ENCODE measurements at places on chromosomes 4 and X.

GRCh38 chr4:141645611-141646340 lies 9.4 kb downstream of the IL15 start:
- DNase-seq, result no peak

- no peak for DNase-seq
These were observed 39.4 kb downstream of the WFS1 start for GRCh38 chr4:6308899-6309643.

- DNase-seq, result no peak
These were observed 101.2 kb downstream of the BCOR start for GRCh38 chrX:39996536-39996935.

GRCh38 chr4:173370130-173370476 lies 651 bp upstream of the SAP30 start:
- DNase-seq, result no peak

- no peak for DNase-seq
These were observed 223.3 kb upstream of the MAB21L2 start for GRCh38 chr4:150358691-150359090.

- no peak for DNase-seq
These were observed 21.1 kb downstream of the FHIP1A start for GRCh38 chr4:151429957-151430570.

DNA sequence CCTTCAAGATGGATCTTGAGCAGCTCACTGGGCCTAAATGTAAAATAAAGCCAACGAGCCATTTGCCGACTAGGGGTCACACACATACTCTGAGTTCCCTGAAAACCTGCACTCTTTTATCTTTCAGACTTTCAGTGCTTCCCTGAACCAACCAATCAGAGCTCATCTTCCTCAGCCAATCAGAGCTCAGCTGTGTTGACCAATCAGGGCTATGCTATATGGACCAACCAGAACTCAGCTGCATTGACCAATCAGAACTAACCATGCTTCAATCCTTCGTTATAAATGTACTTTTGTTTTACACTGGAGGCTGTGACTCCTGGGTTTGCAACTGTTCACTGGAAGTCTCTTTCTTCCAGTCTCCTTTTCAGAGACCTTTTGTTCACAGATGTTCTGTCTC lies 19.3 kb downstream of the SLC25A53 start:
- no peak for DNase-seq

GRCh38 chr4:66885501-66886165 lies 659.7 kb downstream of the CENPC start:
- DNase-seq, result no peak

GRCh38 chr4:135508006-135508714 lies 1306.6 kb upstream of the PABPC4L start:
- peak; percentile 21 for DNase-seq

DNA sequence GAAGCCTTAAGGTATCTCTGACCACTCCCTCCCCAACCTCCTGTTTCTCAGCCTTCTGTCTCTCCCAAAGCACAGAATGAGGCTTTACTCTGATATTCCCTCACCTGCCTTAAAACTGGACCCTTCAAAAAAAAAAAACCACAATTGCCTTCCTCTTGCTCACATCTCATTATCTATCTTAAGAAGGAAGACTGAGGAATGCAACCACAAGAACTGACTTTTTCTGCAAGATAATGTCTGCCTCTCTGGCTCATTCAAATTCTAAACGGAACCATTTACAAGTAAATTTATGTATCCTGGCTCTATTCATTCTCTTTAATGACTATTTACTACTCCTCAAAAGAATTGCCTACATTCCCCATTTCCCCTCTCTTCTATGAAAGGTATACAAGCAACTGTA lies 545.5 kb upstream of the HTR2C start:
- no peak for DNase-seq

DNA sequence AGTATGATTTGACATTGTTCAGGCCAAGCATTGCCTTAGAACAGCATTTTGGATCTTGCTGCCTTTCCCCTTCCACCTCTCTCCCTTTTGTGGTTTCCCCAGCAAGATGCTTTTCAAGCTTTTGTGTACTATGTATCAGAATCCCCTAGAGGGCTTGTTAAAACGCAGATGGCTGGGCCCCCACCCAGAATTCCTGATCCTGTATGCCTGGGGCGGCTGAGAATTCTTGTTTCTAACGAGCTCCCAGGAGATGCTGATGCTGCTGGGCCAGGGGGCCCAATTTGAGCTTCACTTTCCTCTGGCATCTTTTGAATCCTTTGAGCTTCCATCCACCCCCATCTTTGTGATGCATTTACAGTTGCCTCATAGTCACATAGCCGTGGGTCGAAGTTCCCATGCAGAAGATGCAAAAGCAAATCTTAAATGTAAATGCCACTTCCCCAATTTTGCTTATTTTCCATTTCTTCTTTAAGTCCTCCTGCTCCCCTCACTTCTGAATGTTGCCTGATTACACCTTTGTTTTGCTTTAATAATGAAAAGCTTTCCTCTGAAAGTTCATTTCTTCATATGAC lies 18.5 kb downstream of the HCCS start:
- no peak for DNase-seq

- peak; percentile 39 for DNase-seq
These were observed 138.0 kb downstream of the RBMX2 start for GRCh38 chrX:130539721-130540321.

- DNase-seq, result no peak
These were observed 400.6 kb downstream of the IL15 start for GRCh38 chr4:142036795-142037583.

- DNase-seq, result no peak
These were observed 1.2 kb downstream of the METAP1 start for GRCh38 chr4:98996765-98997068.

GRCh38 chr4:148444296-148445070 lies 2.3 kb upstream of the NR3C2 start:
- DNase-seq, result peak; percentile 10

DNA sequence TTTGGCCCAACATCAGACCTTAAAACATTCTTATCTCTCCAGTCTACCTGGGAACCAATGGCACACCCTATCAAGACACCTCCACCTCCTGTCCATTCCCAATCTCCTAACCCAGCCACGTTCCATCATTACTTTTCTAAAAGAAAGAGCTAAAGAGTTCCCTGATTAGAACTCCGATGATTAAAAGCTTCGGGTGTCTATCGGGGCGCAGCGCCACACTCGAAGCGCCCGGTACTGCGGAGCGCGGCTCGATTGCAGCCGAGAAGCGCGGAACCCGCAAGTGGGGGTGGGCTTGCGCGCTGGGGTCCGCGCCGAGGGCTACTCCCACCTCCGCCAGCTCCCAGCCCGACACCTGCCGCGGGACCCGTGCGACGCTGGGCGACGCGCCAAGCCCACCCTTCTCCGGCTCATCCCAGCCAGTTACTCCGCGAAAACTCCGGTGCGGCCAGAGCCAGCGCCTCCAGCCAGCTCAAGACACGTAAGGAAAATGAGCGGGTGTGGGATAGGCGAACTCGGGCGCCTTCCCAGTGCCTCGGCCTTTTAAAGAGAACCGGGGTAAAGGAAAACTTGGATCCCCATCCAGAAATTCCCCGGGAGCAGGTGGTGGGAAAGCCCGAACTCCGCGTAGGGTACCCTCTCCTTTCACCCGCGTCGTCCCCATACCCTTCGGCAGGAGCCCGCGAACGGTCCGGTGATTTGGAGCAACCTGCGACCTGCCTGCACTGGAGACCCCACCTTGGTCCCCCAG lies 593 bp downstream of the NPY1R start:
- DNase-seq, result no peak

DNA sequence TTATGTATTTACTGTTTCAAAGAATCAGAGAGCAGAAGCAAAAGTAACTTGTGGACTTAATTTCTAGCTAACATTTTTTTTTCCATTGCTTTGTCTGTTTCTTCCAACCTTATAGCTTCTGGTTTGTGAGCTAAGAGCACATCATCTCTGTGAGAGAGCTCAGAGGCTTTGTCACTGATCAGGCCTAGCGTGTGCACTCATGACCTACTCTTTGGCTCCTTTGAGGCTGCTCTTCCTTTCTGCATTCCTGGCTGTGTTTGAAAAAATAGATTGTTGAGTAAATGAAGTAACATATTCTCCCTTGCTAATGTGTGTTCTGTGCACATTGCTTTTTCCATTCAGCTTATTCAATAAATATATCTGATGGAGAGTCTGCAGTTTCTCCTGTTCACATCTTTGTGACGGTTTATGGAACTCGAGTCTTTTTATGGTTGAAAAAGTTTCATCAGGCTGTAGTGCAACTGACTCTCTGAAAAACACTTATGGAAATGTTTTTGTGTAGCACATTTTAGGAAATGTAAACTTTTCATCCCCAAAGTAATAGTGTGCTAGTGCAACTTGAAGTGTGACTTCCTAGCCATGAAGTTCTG lies 133.0 kb downstream of the RAPGEF2 start:
- no peak for DNase-seq

DNA sequence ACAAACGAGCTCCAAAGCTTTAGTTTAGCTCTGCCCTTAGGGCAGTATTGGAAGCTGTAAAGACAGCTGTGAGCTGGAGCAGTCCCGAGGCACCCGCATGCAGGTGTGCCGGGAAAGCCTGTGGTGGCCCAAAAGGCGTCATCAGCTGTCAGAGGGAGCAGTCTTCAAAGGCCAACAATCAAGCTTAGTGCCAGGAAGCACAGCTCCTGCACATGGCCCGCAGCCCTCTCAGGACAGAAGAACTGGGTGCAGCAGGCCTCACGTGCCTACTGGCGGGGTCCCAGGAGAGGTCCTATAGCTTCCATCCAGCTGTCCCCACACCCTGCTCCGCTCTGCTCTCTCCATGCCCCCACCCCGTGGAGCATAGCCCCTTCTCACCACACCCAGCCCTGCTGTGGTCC lies 92.2 kb upstream of the TRIM2 start:
- DNase-seq, result no peak

DNA sequence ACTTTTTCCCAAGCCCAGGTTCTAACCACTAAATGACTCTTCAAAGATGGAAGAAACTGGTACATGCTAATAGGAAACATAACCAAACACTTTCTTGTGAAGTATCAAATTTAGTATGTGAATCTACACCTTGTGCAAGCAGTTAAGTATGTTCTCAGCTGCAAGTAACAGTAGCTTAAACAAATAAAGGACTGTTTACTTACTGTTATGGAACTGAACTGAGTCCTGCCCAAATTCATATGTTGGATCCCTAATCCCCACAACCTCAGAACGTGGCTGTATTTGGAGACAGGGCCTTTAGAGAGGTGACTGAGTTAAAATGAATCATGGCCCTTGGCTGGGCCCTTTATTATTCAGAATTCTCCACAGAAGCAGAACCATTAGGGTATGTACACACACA lies 178.7 kb downstream of the KDR start:
- no peak for DNase-seq

DNA sequence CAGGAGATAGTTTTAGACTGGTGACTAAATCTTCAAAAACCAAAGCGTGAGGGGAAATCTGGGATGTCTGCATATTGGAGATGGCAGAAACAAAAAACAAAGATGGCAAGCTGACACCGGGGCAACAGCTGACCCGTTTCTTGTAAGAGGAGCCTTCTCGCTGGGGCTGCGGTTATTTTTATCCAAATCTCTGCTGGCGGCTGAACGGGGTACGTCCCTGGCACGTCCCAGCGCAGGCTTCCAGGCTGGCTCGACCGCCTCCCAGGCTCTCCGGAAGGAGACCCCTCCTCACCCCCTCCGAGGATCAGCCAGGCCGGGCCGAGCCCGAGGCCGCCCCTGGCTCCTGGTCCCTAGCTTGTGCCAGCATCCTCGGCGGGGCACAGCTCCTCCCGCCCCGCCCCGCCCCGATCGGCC lies 403 bp downstream of the SGCB start:
- no peak for DNase-seq

GRCh38 chr4:169286562-169287301 lies 16.0 kb upstream of the SH3RF1 start:
- DNase-seq, result no peak

DNA sequence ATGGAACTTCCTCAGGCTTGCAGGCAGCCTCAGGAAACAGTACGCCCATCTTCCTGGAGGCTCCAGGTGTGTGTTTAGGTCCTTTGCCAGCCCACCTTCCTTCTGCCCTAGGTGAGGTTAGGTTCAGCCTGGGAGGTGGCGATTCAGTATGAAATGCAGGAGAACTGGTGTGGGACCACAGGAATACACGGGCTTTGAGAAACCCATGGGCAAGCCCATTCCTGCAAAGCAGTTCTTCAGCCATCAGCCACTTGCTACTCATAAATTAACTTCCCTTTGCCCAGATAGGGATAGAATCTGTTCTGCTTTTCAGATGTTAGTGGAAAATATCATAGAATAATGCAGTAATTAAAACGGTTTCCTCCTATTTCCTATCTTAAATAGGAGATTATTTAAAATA lies 32.2 kb downstream of the TBC1D14 start:
- DNase-seq, result no peak

DNA sequence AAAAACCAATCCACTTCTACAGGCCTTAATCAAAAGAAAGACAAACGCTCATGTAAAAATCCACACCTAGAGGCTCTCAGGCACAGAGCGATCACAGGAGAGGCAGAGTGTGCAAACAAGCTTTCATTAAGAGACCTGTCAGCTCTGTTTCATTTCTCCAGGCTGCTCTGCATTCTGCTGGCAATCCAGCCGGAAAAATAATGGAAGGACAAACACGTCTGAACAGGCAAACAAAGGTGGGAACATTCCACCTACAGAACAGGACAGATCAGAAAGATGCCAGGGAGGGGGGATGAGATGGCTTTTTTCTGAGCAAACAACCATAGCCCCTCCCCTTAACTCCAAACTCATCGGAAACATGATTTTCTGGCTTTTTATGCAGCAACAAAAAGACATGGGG lies 9.7 kb downstream of the SOD3 start:
- no peak for DNase-seq

DNA sequence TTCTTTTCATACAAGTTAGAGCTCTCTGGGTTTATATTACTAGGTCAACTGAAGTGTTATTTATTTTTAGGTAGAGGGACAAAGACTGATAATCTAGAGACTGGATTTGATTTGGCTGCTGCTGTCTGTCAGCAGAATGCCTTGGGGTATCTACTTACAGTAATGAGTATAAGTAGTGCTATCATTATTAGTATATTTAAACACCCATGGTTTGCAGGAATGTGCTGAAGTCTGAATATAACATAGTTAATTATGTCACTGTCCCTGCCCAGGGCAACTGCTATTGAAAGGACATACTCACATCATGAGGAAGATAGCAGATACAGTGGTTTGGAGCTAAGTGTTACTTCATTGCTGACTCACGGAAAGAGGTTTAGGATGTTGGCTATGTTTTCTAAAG lies 76.2 kb downstream of the PRRG1 start:
- DNase-seq, result no peak

- DNase-seq, result peak; percentile 39
These were observed 5.5 kb downstream of the SEPSECS start for GRCh38 chr4:25154594-25155265.

DNA sequence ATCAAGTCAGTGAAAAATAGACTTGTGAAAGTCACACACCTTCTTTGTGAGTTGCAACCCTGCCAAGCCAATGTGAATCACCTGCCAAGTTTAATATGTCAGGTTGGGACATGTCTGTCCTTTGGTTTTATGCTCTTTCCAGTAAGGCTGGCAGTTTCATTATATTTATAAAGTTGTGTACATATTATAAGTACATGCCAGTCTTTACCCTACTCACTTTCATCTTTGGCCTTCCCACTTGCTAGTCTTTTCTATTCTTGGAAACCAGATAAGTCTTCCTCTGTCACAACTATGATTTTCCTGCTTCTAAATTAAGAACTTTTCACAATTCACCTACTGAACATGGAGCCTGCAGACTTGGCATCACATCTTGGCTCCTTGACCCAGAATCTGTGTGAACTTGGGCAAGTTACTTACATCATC lies 680.7 kb upstream of the BOD1L1 start:
- no peak for DNase-seq

GRCh38 chr4:79498282-79498681 lies 90.3 kb upstream of the GK2 start:
- no peak for DNase-seq
